ENCODE measurements at places on chromosomes 16 and 17.

DNA sequence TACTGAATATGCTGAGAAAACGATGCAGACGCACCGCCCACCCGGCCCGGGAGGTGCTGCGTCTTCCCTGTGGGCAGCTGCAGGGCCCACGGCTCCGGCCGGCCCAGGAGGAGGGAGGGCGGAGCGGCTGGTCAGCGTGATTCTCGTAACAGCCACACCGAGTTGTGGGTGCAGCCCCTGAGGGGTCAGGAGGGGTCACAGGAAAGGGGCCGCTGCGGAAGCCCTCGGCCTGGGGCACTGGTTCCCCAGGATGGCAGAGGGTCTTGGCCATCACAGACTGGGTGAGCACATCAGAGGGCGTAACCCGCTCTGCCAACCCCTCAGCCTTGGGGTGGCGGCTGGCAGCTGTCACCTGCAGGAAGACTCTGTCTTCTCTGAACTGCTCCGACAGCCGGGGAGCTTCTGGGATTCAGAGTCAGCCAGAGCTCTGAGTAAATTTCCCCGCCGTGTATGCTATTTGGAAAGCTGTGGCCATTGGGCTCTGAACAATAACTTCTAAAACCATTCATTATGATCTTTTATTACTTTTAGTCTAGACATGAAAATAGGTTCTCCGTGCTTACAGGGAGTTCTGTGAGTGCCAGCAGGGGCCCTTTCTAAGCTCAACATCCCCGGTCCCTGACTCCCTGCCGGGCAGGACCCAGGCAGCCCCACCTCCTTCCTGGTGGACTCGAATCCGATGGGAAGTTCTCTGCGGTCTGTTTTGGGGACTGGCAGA lies 87.4 kb upstream of the CHMP6 start:
- no peak for DNase-seq

DNA sequence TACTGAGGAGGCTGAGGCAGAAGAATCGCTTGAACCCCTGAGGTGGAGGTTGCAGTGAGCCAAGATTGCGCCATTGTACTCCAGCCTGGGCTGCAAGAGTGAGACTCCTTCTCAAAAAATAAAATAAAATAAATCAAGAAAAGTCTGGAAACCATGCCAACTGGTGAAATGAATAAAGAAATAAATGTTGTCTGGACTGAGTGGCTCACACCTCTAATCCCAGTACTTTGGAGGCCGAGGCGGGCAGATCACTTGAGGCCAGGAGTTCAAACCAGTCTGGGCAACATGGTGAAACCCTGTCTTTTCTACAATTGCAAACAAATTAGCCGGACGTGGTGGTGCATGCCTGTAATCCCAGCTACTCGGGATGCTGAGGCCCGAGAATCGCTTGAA lies 744 bp upstream of the LRRC37A3 start:
- DNase-seq, result peak; percentile 41

DNA sequence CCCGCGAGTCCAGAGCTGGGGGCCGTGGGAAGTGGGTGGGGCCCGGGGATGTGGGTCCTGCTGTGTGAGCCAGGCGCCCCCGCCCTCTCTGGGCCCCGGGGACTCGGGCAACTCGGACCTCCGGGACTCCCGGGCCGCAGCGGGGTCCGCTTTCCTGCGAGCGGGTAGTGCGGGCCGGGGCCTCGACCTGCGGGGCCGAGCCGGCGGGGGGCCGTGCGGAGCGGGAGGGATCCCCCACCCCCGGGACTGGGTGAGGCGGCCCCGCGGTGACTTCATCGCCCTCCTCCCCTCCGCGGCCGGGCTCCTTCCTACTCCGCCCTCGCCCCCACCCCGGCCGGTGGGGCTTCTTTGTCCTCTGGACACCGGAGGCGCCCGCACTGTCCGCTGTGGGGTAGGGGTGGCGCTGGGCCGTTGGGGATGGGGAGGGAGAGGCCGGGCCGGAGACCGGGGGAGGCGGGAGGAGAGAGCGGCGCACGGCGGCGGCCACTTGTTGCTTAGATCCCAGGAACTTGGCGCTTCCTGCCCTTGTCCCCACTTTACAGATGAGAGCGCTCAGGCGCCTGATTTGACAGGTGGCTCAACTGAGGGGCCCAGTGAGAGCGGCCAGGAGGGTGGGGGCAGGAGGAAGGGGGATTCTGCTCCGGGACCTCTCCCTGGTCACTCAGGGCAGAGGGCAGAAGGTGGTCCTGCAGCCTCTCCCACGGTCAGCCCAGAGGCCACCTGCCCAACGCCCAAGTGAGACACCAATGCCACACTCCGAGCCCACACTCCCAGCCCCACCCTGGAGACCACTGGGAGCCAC lies 874 bp downstream of the CMTM3 start:
- no peak for DNase-seq

DNA sequence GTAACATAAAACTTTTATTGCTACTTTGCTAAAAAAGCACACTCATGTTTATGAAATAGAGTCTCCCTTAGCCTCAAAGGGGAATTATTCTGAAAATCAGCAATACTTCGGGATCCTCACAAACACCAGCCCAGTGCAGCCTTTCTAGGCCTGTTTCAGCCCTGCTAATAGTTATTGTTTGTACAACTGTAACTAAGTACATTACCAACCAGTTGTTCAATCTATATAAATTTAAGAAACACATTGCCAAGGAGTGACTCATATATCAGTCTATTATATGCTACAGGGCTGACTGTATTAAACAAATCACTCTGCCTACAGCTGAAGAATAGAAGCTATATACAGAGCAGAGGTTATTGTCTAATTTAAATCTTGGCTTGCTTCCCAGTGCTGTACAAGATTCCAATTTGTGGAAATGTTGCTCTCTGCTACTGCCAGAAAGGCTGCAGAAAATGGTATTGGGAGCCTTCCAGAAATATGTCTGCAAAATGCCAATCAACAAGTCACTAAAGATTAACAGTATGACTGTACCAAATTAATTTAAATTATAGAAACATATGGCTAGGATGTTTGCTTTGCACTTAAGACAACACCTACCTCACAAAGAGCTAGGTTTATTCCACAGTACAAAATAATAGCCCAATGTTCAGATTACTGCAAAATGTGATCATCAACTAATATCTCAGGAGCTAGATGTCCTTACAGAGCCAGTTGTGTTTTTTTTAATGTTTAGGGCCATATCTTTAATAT lies 49.7 kb downstream of the TOX3 start:
- no peak for DNase-seq

- no peak for DNase-seq
These were observed 328.4 kb downstream of the MAF start for GRCh38 chr16:79272141-79272577.

GRCh38 chr16:30738984-30739951 lies 9.0 kb upstream of the PHKG2 start:
- no peak for DNase-seq
